Foreskin melanocyte (primary cell): ENCODE measurements at places on chromosomes 5 and 9.

DNA sequence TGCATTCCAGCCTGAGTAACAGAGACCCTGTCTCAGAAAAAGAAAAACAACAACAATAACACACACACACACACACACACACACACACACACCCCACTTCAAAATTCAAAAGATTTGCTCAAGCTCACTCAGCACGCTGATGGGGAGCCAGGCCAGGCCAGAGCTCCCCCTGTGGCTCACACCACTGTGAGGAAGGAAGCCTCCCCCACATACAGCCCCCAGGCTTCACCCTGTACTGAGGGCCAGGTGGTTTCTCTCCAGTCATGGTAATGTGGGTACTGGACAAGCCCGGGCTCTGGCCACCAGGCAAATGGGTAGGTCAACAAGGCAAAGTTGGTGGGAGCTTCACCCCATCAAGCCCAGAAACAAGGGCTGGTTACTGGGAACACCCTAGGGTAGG is 19.0 kb downstream of the ATOX1 start:
- no peak for DNase-seq

- DNase-seq, result no peak
Observed at GRCh38 chr5:134043793-134044792, 39.3 kb upstream of the VDAC1 start.

- DNase-seq, result no peak
Observed at GRCh38 chr5:396531-396961, 46.4 kb upstream of the EXOC3 start.

DNA sequence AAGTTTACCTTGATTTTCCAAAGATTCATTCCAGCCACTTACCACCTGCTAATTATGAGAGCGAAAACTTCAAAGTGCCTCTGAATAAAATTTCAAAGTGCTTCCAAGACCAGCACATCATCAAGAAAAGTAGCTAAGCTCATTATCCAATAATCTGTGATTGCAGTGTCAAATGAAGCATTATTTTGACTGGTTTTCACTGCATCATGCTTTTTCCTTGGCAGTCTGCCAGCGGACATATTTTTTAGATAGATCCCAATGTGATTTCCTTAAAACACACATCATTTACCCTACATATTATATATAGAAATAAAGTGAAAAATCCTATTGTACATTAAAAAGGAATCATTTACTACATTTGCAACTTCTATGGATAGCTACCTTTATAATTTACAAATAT is 508.6 kb upstream of the FAM174A start:
- no peak for DNase-seq

DNA sequence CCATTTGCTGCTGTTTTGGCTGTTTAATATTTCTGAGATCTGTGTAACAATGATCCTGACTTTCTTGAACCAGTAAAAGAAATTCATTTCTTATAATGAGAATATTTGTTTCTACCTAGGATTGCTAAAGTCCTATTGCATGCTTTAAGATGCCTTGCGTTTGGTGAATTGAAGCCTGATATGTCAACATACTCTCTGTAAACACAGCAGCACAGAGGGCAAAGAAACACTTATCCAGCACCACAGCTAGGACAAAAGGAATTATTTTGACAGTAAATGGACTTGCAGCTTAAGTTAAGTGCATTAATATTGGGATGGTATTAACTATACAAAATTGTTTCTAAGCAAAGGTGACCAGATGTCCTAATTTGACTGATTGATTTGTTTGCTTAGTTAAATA is 2031.2 kb upstream of the CDH6 start:
- DNase-seq, result no peak

GRCh38 chr5:53068291-53068836 is 41.2 kb downstream of the MOCS2 start:
- no peak for DNase-seq

DNA sequence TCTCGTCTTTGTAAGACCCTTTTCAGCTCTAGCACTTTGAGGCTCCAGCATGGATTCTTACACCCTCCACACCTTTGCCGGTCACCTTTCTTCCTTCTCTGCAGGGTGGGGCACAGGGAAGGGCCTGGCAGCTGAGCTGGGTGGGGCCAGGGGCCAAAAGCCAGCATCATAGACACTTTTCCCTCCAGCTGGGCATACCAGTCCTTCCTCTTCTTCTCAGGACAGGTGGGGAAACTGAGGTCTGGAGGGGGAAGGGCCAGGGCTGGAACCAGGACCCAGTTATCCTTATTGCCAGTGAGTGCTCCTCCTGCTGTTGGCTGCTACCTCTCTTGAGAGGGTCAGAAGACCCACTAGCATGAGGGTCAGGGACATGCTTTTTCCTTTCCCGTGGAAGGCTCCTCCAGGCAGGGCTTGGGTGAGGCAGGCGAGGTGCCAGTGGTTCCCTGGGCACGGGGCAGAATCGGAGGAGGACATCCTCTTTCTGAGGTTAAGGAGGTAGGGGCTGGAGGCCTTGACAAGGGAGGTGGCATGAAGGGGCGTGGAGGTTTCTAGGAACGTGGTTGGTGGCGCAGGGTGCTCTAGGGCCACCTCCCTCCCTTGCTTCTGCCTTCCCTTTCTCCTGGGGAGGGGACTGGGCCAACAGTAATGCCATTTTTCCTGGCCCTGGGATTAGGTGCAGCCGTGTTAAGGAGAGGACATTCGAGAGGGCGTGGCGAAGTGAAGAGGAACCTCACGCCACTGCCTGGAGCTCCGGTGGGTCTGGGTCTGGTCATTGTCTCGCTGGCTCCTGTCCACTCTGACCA is at the start of gene NDST1:
NDST1 (plus strand) TSS at position 658 of the 803 bp plus-strand sequence. CDS start 13,124 bp downstream, outside the sequence.
- DNase-seq, result no peak

DNA sequence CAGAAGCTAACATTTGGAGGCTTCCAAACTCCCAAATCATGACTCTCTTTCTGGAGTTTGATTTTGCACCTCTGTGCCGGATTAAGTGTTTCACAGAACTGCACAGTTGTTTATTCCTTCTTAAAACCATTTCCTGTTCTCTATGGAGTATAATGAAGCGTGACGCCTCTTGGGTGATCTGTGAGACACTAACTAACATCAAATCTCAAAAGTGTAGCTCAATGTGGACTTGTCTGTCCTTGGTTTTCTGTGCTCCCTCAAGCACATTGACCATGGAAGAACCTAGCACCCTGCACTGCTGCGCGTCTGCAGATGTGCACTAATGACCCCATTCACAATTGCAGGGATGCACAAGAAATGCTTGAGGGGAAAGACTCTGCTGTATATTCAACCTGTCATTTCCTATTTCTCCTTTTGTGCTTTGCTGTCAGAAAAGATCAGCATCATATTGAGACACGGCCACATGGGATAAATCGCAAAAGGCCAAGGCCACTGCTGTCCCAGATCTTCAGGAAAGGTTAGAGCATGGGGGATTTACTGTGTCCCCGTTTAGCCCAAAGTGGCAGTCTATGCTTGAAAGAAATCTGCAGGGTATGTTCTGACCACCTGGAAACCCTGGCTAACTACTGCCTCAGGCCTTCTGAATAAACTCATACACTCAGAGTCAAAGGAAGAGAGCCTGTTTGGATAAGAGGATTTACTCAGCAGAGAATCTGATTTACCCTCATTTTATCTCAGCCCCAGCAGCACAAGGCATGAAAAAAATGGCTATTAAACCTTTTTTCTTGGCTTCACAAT is 109.6 kb downstream of the BAAT start:
- DNase-seq, result no peak

DNA sequence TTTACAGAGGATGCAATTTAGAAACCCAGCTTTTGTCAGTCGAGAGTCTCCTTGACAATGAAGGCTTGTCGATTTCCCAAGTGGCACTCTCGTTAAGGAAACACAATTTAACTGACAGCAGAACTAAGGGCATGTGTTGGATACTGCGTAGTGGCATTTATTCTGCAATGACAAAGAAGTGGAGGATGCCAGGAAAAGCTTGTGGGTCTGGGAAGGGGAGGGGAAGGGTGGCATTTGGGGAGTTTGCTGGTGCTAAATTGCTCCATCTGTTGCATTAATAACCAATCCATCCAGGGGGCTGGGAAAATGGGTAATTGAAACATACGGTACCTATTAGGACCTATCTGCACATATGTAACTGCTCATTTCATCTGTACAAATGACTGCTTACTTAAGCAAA is 190.6 kb downstream of the NSG2 start:
- DNase-seq, result no peak

GRCh38 chr5:168422431-168422830 is 63.8 kb upstream of the RARS1 start:
- DNase-seq, result no peak

- peak; percentile 86 for DNase-seq
Observed at GRCh38 chr5:98301547-98301946, 471.9 kb upstream of the RGMB start.

DNA sequence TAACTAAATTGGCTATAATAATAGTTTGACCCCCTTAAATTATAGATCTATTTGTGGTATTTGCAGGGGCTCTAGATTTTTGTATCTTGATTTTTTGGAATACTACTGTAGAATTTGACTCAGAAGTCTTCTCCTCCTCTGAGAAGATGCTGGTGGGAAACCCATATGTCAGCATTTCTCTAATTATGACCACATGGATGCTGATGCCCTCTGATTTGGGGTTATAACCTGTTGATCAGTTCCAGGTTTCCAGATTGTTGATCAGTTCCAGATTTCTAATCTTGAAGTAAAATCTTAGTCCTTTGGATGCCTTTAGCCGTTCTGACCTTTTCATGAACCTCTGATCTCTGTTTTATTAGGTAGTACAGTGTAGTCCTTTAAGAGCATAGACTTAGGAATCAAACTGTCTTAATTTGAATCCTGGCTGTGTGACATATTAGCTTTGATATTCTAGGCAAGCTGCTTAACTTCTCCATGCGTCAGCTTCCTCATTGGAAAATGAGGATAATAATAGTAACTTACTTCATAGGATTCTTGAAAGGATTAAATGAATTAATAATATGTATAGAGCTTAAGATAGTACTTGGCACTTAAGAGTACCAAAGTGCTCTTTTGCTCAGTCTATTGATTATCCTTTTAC is 8.1 kb downstream of the FSD1L start:
- no peak for DNase-seq

DNA sequence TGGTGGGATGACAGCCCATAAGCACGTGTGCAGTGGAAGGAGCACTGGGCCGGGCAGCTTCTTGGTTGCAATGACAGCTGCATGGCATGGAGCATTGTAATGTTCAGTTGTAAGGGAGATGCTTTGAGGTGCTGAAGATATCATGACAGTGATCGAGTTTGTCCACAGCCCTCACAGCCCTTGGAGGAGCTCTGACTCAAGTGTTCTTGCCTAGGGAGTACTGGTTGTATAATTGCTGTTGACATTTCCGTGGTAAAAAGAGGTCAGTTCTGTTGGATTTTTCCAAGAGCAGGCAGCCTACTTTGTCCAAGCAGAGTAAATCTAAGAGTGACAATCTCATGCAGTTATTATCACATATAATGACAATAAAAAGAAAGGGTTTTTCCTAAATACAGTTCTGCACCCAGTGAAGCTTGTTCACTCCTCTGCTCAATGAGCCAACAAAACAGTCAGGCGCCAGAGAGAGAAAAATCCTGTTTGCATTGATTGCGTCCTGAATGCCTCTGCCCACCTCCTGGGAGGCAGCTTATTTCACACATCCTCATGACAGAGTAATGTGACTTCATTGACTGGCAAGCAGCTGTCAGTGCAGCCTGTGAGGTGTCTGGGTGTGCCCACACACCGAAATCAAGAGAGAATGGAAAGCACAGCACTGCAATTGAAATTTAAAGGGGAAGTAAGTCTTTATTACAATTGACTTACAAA is 248.0 kb downstream of the NTRK2 start:
- DNase-seq, result no peak

DNA sequence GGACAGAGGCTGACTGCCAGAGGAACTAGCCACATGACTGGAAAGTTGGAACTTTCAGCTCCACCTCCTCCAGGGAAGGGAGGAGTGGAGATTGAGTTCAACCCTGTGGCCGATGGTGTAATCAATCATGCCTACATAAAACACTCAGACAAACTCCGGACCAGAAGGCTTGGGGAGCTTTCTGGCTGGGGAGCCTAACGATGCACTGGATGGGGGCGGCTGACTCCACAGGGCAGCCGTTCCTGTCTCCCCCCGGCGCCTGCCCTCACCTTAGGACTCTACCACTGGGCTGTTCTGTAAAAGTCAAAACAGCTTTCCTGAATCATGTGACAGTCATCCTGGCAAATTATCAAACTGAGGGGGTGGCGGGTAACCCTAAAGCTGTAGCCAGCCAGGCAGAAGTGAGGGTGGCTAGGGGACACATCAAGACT is 58.0 kb downstream of the GOLM1 start:
- no peak for DNase-seq

DNA sequence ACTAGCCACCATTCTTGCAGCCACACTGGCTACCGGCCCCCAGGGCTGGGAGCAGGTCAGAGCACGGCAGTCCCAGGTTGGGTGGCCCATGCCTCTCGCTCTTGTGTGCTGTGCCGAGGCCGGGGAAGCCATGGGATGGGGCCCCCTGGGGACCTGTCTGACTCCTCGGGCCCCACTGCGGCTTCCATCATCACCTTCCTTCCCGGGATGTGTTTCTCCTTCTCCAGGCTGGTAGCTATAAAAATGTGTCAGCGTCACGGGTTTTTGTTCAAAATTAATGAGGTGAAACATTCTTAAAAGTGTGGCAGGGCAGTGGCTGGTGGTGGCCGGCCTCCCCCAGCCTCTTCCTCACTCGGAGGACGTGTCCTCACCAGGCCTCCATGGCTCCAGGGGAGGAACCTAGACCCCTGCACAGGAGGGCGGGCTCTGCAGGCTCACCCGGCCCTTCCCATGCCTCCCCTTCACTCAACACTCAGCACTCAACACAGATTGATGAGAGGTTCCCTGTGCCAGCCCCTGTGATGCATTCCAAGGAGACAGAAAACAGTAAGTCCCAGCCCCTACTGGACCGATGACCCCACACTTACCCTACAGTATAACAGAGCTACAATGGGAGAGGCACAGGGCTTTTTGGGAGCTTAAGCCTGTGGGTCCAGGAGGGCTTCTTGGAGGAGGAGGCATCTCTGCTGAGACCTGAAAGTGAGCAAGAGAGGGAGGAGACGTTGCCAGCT is 43.2 kb downstream of the PTGES start:
- no peak for DNase-seq

DNA sequence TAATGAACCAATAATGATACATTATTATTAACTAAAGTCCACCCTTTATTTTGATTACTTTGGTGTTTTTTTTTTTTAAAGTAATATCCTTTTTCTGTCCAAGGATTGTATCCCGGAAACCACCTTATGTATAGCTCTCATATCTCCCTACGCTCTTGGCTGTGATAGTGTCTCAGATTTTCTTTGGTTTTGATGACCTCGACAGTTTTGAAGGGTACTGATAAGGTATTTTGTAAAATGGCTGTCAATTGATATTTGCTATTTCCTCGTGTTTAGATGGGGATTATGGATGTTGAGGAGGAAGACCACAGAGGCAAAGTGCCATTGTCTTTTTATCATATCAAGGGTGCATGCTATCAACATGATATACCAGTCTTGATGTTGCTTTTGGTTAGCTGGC is 259.0 kb downstream of the SGCD start:
- no peak for DNase-seq
